ENCODE measurements at places on chromosomes 1 and 21.

- no peak for DNase-seq
These were observed 98.3 kb downstream of the ABCA4 start for GRCh38 chr1:94022471-94023189.

DNA sequence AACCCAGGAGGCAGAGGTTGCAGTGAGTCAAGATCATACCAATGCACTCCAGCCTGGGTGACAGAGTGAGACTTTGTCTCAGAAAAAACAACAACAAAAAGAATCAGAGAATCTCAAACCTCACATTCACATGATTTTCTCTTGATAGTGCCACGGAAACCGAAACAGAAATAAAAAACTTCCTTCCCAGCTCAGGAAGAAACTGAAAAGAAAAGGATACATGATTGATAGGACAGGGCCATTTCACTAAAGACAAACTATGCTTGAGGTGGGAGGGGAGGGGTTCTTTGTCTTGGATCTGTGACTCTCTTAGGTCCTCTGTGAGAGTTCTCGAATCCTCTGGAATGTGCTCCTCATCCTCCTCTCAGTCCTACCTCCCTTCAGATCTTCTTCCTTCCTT lies 19.8 kb upstream of the CD53 start:
- DNase-seq: no peak

DNA sequence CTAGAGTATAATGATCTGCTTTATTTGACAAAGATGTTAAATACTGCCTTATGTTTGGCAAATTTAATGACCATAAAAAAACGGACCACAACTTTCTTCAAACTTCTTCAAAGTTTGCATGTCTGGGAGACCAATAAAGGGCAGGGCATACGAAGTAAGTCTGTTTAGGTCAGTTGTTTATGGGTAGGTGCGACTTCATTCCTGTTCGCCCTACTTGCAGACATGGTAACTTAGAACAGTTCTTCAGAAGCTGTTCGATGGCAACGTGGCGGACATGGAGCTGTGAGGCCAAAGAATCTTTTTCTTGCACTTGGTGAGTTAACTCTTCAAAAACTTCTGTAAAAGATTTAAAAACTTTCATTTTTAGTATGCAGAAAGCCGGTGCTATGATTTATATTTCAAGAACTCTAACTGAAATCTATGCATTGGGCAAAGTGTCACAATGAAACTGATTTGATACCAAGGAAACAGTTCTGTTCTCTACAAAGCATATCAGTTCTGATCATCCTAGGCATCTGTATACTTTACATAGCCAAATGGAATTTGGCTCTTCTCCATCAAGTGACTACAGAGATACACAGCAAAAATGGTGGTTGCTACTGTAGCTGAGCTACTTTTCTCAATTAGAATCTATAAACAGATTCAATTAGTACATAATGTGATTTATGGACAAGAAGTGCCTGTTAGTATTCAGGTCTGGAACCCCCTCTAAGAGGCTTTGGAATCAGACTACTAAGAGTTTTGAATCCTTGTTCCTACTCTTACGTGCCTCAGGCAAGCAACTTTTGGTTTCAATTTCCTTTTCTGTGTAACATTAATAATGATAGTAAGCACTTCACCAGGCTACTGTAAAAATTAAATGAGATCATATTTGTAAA lies 25.7 kb downstream of the C21orf91 start:
- DNase-seq: no peak

- no peak for DNase-seq
These were observed 70.4 kb upstream of the HMCN1 start for GRCh38 chr1:185663771-185664296.

GRCh38 chr1:18751425-18751824 lies 108.0 kb downstream of the TAS1R2 start:
- DNase-seq: no peak

GRCh38 chr1:225766967-225767633 lies 10.5 kb upstream of the SRP9 start:
- DNase-seq: no peak

Data from naive B cell (primary cell).